ENCODE measurements at places on chromosomes 6 and 20. TPM values are rescaled to one million over a fixed set of nuclear protein-coding genes. Genes with fewer than 3 reads are reported as not detected.

FAM83B gene
- total RNA-seq: not detected

ASXL1 gene
- total RNA-seq: 122 TPM

BMP2 gene
- not detected for total RNA-seq

DNA sequence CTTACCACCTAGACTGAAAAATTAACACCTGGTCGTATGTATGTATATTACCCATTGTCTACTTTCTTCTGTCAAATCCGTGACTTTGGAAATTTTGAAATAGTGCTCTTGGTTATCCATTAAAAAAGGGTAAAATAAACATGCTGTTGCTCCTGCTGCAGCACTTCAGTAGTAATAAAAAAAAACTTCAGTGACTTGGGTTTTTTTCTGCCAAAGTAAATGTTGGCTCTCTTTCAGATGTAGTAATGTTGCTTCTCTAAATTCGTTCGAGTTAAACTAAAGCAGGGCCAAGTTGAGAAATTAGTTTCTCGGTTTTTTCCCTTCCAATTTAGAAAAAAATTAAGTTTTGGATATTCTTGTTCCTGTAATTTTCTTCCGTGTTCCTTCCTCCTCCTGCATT lies 34.2 kb downstream of the JARID2 start:
- no peak for DNase-seq

DNA sequence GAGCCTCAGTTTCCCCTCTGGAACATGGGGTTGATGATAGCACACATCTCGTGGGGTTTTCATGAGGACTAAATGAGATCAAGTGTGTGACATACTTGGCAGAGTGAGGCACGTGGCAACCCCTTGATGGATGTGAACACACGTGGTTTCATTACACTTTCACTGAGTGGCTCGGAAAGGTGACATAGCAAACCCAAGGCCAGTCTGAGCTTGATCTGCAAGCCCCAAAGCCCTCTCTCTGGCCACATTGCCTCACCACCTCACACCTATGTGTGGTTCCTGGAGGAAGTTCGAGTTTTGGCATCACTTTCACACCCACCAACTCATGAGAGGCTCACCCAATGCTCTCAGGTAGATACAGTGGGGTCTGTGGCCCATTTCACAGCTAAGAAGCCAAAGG lies 60.0 kb downstream of the CPNE5 start:
- no peak for DNase-seq

DNA sequence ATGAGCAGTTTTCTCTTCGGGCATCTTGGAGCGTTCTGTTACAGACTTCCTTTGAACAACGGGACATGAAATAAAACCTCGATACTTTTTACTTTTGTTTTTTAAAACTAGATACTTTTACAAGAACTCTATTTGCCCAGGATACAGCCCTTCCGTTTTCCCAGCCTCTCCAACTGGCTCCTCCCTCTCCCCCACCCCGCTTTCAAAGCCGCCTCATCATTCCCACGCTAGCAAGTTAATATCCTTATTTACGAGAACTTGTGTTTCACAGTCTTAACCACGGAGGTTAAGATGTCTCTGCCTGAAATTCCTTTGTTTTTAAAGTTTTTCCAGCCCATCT lies 241 bp upstream of the CFAP206 start:
- DNase-seq: peak; percentile 33

DNA sequence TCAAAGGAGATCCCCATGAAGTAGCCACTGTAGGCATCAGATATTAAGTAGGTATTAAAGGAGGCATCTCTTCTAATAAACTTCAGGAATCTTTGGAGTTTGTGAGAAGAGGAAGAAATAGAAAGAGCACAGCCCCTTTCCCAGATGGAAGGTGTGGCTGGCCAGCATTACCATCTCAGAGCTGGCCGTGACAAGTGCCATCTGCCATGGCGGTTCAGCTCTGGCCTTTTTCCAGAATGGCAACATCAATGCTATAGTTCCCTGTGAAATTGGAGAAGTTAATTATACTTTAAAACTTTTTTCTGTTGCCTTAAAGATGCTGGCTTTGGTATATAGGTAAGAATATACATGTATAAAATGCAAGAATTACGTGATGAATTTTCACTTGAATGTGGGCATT lies 51.9 kb upstream of the MCUR1 start:
- DNase-seq: no peak

GRCh38 chr6:116924245-116924644 lies 47.2 kb downstream of the RFX6 start:
- no peak for DNase-seq

Data from OCI-LY7 (cell line).